ENCODE measurements at places on chromosomes 5 and 9.

DNA sequence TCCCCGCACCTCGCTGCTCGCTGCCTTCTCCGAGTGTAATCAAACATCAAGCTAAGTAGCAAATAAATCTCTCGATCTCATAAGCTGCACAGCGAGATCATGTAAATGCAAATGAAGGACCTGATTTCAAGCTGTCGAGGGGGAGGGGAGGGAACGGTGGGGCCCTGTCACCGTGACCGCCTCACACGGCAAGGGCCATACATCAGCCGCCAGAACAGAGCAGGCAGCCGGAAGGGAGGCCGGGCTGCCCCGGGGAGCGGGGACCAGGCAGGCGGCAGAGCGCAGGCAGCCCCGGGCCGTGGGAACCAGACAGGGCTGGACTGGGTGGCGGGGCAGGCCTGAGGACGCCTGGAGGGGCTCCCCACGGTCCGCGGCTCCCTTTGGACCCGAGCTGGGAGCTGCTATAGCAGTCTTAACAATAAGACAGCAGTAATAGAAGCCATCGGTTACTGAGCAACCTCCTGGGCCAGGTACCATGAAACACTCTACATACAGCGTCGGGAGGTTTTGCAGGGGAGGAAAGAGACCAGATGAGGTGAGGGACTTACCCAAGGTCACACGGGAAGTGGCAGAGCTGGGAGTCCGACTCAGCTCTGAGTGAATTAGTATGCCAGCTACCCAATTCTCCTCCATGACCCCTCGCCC lies 76.8 kb downstream of the CFAP77 start:
- peak; percentile 63 for DNase-seq

DNA sequence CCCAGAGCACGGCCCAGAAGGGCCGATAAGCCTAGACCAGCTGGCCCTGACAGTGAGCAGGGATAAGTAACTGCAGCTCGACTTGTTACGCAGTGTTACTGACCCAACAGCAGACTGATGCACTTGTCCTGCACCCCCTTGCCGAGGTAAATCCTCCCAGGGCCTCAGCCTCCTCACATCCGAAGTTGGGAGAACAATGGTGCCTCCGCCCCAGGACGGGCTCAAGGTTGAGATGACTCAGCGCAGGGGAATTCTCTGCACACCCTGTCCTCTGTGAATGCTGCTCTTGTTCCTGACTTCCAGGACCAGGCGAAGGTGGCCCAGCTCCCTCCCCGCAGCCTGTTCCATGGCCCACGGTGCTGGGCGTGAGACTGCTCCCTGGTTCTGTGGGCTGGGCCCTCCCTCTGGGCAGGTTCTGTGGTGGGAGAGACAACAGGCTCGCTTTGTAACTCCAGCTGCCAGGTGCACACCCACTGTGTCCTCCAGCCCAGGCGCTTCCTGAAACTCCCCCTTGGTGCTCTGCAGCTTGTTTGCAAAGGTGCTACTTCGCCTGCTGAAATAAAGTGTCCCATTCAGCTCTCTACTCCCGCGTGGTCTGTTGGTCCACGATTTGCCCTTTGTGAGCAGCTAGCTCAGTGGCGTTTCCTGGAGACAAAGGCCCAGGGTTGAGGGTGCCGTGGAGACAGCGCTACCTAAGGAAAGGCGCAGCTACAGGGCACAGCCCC lies 40.1 kb upstream of the SLC6A19 start:
- no peak for DNase-seq

DNA sequence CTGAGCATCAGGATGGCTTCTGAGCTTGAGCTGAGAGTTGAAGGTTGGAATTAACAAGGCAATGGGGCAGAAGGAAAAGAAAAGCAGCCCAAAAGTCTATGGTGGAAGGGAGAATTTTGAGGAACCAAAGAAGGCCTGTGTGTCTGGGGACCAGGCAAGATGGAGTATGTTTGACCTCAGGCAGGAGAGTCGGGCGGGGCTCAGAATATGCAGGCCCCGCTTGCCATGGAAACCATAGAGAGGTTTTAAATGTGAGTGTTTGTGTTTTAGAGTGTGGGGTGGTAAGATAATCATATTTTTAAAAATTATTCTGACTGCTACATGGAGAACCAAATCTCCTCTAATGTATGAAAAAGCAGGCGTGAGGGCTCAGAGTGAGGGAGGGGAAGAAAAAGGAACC lies 174.0 kb upstream of the PPP2R2B start:
- DNase-seq = no peak

GRCh38 chr9:89352451-89352850 lies 34.2 kb downstream of the SECISBP2 start:
- no peak for DNase-seq

DNA sequence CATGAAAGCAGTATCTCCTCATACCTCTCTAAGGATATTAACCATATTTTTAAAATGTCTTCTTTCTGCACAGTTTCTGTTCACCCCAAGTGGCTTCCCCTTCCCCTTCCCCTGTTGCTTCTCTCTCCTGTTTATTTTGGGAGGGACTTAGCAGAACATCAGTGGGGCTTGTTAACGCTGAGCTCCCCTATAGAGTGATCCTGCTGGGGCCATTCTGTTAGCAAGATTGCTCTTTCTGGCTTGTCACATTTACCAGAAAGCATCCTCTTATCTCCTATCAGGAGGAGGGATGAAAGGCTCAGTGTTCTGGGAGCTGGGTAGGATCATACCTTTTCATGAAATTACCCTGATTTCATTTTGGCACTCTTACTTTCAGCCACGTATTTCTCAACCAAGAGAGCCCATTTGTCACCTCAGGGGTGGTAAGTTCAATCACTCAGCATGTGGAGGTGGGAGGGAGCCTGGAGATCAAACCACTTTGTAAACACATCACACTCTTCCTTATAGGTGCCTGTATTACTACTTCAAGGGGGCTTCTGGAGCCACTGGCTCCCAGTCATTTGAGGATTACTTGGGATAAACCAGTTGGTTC lies 16.7 kb downstream of the NXNL2 start:
- DNase-seq = no peak

- DNase-seq = no peak
These were observed 29.8 kb downstream of the ANKS6 start for GRCh38 chr9:98766586-98766985.

DNA sequence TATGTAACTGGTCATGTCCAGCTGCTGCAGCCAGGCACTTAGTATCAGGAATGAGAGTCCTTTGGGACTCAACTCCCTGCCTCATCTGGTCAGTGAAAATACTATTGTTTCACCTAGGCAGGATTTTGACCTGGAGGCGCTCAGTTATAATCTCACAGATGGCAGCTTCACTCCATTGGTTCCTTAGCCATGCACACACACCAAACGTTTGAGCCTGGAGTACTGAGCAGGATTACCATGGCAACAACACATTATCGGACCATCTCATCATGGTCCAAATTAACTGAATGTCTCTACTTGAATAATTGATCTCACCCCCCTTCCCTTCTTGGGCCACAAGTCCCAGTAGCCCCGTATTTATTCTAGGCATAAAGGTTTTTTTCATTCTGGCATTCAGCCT lies 15.0 kb upstream of the SREK1 start:
- no peak for DNase-seq

- no peak for DNase-seq
These were observed 253.4 kb upstream of the DMAC1 start for GRCh38 chr9:8052991-8053390.

GRCh38 chr5:5432020-5432707 lies 9.7 kb downstream of the ICE1 start:
- DNase-seq = no peak

GRCh38 chr5:112253478-112254250 lies 165.4 kb downstream of the EPB41L4A start:
- DNase-seq = no peak

DNA sequence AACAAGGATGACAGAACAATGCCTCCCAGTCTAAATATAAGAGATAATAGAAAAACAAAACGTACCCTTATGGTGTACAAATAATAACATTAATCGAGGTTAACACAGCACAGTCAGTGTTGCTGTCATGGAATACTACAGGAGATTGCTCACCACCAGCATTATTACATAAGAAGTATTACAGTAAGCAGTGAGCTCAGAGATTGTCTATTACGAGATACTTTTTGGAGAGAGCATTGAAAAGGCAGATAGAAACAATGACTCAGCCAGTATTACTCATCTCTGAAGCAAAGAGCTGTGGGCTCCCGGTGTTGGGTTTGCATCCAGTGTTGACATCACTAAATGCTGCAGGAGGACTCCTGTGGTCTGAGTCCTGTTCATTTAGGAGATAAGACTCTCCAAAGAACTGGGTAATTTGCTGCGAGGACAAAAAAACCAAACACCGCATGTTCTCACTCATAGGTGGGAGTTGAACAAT lies 191.9 kb upstream of the SEMA6A start:
- DNase-seq = no peak
